ENCODE measurements at places on chromosomes 16 and 17. TPM values are rescaled to one million over a fixed set of nuclear protein-coding genes. Genes with fewer than 3 reads are reported as not detected.

Gene CIBAR2
- total RNA-seq, result not detected

- no peak for DNase-seq
Observed at GRCh38 chr16:66949472-66949871, 11.6 kb upstream of the CES3 start.

Gene GPR139
- not detected for total RNA-seq

GRCh38 chr17:57357392-57357784 lies 101.1 kb downstream of the MSI2 start:
- DNase-seq, result no peak

- DNase-seq, result no peak
Observed at GRCh38 chr17:37492167-37492566, 2.5 kb downstream of the DUSP14 start.
